ENCODE measurements at places on chromosomes 3 and 15. TPM values are rescaled to one million over a fixed set of nuclear protein-coding genes. Genes with fewer than 3 reads are reported as not detected.

CAMK2N2 gene
- total RNA-seq = not detected

C2CD4A gene
- not detected for total RNA-seq

CEP19 gene
- total RNA-seq = 5.9 TPM

GHRL gene
- total RNA-seq = not detected

CLK3 gene
- total RNA-seq = 33.0 TPM

LRRC49 gene
- 13.8 TPM for total RNA-seq

SV2B gene
- 0.26 TPM for total RNA-seq

SPESP1 gene
- total RNA-seq = 2.8 TPM

ROPN1B gene
- not detected for total RNA-seq

ATP13A5 gene
- not detected for total RNA-seq

SYNM gene
- 44.6 TPM for total RNA-seq

GP9 gene
- total RNA-seq = not detected

C3orf49 gene
- not detected for total RNA-seq

CCDC33 gene
- 2.0 TPM for total RNA-seq

GASK1A gene
- 38.8 TPM for total RNA-seq

NEO1 gene
- total RNA-seq = 80.3 TPM

MKRN3 gene
- not detected for total RNA-seq

RBSN gene
- 35.0 TPM for total RNA-seq

C3orf52 gene
- 4.4 TPM for total RNA-seq

TMEM40 gene
- total RNA-seq = not detected

C3orf33 gene
- 9.0 TPM for total RNA-seq

XCR1 gene
- total RNA-seq = not detected
